ENCODE measurements at places on chromosomes 12 and 14.
A peak's percentile ranks its signal among the peaks of the same experiment; 100 is the strongest.

DNA sequence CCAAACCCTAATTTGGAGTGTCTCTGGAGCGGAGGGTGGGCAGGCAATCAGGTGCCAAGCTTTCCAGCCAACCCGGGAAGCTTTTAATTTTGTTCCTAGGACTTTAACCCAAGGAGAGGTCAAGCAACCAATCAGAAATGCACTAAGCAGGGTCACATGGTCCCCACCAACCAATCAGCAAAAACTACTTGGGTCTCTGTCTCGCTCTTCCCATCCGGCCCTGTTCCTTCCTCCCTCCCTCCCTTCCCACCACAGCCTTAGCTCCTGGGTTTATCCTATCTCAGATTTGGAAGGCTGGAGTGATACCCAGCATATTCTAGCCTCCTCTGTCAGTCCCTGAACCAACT is 7.3 kb downstream of the HOXC5 start:
- no peak for DNase-seq

DNA sequence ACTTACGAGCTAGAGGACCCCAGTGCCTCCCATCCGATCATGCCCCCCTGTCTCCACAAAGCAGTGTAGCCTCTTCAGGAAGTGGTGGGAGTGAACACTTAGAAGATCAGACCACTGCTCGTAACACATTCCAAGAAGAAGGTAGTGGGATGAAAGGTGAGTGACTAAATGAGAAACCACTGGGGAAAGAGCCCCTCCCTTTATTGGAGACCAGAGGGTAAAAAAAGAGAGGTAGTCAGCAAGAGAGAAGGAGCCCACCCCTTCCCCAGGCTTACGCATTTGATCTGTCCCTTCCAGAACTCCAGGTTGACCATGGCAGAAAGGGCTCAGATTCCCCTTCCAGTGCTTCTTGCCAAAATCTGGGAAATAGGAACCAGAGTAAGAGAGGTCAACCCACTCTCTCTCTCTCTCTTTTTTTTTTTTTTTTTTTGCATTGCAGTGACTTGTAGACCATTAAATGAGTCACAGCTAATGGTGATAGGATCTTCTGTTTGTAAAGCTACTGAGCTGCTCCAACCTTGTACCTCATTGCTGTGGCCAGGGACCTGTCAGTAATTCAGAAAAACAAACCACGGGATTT is 165.4 kb downstream of the GCH1 start:
- no peak for DNase-seq

- DNase-seq = no peak
Measured at GRCh38 chr14:65303190-65303898, 109.2 kb upstream of the FUT8 start.

- peak; percentile 75 for DNase-seq
Measured at GRCh38 chr14:24080888-24081738, 9.8 kb downstream of the CPNE6 start.

- no peak for DNase-seq
Measured at GRCh38 chr14:73392329-73393257, 65.8 kb downstream of the NUMB start.

DNA sequence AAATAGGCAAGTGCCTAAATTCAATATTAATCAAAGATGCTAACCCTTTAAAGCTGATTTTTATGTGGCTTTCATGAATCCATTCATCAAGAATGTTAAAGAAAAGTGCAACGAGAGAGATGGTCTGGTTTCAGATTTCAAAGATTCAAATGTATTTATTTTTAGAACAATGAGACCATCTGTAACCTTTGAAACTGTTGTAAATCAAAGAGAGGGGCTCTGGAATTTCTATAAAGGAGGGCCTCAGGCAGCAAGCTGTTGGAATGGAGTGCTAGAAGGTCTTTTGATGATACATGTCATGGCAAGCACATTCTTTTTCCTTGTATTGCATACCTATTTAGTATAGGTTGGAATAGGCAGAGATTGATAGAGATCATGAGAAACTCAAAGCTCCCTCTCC is 433.0 kb downstream of the LRIG3 start:
- DNase-seq = no peak

Data from CD8-positive, alpha-beta T cell (primary cell).